ENCODE measurements at places on chromosomes 2 and 18.

DNA sequence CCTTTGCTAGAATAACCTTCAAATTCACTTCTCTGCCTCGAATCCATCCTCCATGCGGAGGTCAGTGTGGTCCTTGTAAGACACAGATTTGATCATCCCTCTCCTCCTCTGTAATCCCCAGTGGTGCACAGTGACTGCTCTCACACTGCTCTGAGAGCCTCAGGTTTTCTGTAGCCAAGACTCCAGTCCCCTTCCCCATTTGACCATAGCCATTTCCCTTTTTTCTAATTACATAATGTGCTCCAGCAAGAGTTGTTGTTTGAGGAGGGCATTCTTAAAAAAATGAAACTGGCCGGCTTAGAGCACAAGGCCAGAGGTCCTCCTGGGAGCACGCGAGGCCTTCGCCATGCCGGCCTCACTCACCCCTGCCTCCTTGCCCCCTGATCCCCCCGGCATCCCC lies 34.7 kb upstream of the LPIN1 start:
- DNase-seq: no peak

GRCh38 chr2:202758604-202759003 lies 113.0 kb downstream of the ICA1L start:
- no peak for DNase-seq

DNA sequence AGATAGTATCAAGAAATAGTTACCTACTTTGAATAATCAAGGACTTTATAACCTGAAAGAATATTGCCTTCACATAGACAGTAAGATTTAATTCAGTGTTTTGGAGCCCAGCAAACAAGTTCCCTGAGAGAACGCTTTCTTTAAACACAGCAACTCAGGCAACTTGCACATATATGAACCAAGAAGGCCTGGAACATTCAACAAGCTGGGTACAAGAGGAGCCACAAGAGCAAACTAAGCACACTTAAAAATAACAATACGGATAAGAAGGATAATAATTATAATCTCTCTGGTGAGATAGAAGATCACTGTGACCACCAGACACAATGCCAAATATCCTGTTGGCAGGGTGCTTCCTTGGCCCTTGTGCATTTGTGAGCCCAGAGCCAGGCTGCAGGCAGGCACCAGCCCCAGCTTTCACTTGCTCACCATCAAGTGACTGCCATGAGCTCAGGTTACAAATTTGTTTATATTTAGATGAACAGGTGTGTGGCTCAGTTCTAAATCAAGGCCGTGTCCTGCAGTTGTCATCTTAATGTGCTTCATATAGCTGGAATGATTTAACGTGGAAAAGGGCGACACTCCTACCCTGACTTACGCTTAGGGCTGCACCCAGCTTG lies 446.6 kb downstream of the IRS1 start:
- no peak for DNase-seq

GRCh38 chr18:45690975-45691815 lies 32.8 kb upstream of the SLC14A1 start:
- peak; percentile 77 for DNase-seq

DNA sequence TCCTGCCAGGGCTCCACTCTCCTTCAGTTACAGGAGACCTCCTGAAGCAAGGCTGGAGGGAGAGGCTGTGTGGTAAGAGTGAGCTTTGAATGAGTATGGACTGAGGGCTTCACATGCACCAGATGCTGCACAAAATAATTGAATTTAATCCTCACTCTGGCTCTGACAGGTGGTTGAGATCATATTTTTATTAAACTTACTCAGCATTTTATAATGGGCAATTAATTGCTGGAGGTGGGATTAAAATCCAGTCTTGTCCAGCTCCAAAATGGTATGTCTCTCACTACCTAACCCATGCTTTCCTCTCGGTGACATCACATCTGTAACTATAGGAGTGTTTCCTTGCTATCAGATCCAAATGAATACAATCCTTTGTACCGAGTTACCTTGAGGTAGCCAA lies 66.2 kb upstream of the AQP4 start:
- no peak for DNase-seq

- DNase-seq: no peak
These were observed 24.2 kb upstream of the CXXC1 start for GRCh38 chr18:50311650-50312049.

- DNase-seq: no peak
These were observed 188.8 kb downstream of the SETBP1 start for GRCh38 chr18:44869533-44869932.

Measured in activated CD4-positive, alpha-beta T cell treated with anti-CD3 and anti-CD28 coated beads for 24 hours (primary cell).